ENCODE measurements at places on chromosomes 7 and 10. TPM values are rescaled to one million over a fixed set of nuclear protein-coding genes. Genes with fewer than 3 reads are reported as not detected.

DNA sequence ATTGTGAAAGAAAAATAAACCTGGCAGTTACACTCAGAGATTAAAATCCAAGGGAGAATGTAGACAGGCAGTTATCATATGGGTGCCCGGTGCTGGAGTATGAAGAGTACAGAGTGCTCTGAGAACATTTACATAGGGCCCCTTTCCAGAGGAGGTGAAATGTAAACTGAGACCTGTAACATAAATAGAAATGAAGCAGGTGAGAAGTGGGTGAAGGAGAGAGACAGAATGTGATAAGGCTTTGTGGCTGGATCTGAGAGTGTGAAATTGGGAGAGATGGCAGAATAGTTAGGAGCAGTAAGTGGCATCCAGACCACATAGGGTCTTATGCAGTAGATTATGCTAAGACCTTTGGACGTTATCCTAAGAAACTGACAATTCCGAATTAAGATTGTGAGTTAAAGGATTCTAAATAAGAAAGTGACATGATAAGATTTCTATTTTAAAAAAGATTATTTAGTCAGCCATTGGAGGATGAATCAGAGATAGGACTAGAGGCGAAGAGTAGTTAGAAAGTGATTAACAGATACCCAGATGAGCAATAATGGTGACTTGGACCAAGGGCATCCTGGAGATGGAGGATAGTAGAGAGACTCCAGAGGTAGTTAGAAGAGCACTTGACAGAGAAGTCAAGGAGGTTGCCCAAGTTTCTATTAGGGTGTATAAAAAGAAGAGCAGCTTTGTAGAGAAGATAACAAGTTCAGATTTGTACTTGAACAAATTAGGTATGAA is 36.7 kb downstream of the DNAH11 start:
- H3K4me1 ChIP-seq: peaks cover 14% of the 10 kb centered on the region
- H3K36me3 ChIP-seq: no peaks in the 10 kb centered on the region
- no peak for DNase-seq
- H3K27ac ChIP-seq: peak overlapping the region; percentile 26

SPDYE11 gene
- total RNA-seq: not detected

MRLN gene
- not detected for total RNA-seq

COL1A2 gene
- 192 TPM for total RNA-seq

SMNDC1 gene
- 8.9 TPM for total RNA-seq

CTBP2 gene
- total RNA-seq: 50.2 TPM

THSD7A gene
- 4.1 TPM for total RNA-seq

DNA sequence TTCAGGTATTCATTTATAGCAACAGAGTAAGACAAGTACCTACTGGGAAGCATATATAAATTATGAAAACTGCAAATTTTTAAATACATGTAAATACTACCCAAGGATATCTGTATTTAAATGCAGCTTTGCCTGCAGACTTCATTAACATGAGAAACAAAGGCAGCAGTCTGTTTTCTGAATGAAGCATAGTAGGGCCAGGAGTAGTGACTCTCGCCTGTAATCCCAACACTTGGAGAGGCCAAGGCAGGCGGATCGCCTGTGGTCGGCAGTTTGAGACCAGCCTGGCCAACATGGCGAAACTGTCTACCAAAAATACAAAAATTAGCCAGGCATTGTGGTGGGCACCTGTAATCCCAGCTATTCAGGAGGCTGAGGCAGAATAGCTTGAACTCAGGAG is 42.5 kb upstream of the PHF14 start:
- no peak for DNase-seq
- peaks cover 23% of the 10 kb centered on the region for H3K4me1 ChIP-seq
- no peaks in the 10 kb centered on the region for H3K27me3 ChIP-seq
- no peaks in the 10 kb centered on the region for H3K36me3 ChIP-seq

MKI67 gene
- 4.9 TPM for total RNA-seq

- no peak overlapping the region for H3K27ac ChIP-seq
- H3K27me3 ChIP-seq: no peaks in the 10 kb centered on the region
- H3K36me3 ChIP-seq: no peaks in the 10 kb centered on the region
- no peaks in the 10 kb centered on the region for H3K4me1 ChIP-seq
- no peak overlapping the region for H3K4me3 ChIP-seq
- DNase-seq: no peak
These were observed 195.0 kb downstream of the AHR start for GRCh38 chr7:17493446-17493845.

DNA sequence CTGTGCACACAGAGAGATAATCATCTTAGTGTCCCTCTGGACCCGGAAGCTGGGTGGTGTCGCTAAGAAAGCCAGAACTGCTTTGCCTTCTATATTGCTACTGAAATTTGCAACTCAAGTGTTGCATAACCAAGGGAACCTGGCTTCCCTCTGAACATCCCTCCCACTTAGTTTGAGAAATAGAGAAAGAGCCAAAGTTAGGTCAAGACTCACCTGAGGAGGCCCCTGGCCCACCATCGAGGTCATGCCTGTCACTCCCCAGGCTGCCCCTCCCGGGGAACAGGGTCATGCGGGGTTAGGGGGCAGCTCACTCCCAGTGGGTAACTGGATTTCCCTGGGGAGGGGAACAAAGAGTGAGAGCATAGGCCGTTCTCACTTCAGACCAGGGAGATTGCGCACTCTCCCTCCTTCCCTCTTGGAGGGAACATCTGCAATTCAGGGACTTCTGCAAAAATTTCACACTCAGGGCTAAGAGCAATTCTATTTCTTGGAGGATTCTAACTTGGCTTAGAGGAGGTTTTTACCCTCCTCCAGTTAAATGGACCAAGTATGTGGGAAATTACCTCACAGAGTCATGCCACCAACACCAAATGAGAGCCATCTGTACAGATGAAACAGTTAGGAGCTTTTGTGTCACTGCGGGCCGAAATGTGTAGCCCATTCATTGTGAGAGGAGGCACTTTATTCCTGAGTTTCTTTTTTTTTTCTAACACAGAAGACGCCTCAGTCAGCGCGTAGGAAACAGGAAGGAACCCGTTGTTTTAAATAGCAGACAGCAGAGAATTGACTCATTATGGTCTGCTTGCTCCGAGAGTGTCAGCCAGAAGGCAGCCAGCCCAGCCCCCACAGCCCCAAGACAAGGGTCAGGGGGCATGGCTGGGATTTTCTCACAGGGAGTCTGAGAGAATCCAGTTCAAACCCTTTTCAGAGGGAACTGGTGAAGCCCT is 221.3 kb downstream of the ARHGAP12 start:
- H3K36me3 ChIP-seq: no peaks in the 10 kb centered on the region
- DNase-seq: peak; percentile 64
- H3K4me3 ChIP-seq: no peak overlapping the region
- no peaks in the 10 kb centered on the region for H3K27me3 ChIP-seq

DNA sequence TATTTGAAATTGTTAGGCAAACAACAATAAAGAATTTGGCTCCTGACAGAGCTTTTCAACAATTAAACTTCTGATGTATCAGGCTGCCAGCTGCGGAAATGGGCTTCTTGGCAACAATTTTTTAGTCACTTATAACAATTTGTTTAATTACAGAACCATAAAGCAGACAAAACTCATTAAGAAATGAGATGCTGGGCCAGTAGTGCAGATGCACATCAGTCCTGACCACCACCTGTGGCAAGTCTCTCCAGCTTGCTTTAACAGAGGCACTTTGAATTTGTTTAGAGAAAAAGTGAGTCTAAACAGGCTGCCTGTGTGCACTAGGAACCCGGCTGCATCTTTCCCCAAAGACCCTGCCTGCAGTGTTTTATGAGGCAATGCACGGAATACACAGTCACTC is 1124.4 kb downstream of the NXPH1 start:
- H3K27ac ChIP-seq: no peak overlapping the region
- H3K36me3 ChIP-seq: no peaks in the 10 kb centered on the region
- no peak for DNase-seq
- H3K27me3 ChIP-seq: no peaks in the 10 kb centered on the region
- no peak overlapping the region for H3K4me3 ChIP-seq

- no peaks in the 10 kb centered on the region for H3K4me1 ChIP-seq
- H3K4me3 ChIP-seq: no peak overlapping the region
- no peak for DNase-seq
- H3K36me3 ChIP-seq: no peaks in the 10 kb centered on the region
- H3K27ac ChIP-seq: no peak overlapping the region
These were observed 20.3 kb downstream of the PPIF start for GRCh38 chr10:79367426-79368189.

DNA sequence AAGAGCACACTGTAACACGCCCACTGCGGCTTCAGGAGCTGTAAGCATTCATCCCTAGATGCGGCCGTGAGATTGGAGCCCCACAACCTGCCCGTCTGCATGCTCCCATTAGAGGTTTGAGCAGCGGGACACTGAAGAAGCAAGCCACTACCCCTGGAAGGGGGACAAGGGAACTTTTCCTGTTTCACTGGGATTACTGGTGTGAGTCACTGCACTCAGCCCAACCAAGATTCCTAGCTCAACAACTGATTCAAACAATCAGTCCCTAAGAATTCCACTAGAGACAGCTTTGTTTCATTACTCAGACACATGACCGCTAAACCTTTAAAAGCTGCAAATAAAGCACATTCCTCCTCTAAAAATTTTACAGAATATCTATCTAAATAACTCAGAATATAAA is 69.8 kb downstream of the ORC5 start:
- no peaks in the 10 kb centered on the region for H3K27me3 ChIP-seq
- H3K27ac ChIP-seq: no peak overlapping the region
- no peak overlapping the region for H3K4me3 ChIP-seq
- no peaks in the 10 kb centered on the region for H3K36me3 ChIP-seq
- DNase-seq: no peak

Data from adrenal gland (tissue), 19 donors.